Stimulated activated CD4-positive, alpha-beta T cell treated with anti-CD3 and anti-CD28 coated beads, Interleukin-1b, Interleukin-23, amount 100 ng/mL, for 1 hour (primary cell): ENCODE measurements at places on chromosomes 1 and 21.

- DNase-seq = no peak
These were observed 49.5 kb upstream of the ACOT11 start for GRCh38 chr1:54498383-54499096.

DNA sequence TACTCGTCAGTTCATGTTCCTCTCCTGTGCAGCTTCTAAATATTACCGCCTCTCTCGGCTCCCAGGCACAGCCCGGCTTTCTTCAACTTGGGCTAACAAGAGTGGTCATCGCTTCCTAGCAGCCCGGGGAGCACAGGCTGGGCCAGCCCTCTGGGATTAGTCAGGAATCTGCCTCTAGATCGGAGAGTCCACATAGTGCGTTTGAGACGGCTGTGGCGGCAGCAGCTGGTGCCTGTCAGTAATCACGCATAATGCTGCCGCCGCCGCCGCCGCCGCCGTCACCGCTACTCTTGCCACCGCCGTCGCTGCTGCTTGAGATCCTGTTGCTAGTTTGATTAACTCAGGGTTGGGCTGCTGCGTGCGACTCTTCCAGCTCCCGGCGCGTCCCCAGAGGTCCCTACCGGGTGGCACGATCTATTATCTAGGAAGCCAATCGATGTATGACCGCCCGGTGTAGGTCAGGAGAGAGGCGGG is at the start of gene RXRG:
Gene RXRG, minus strand, starts transcription at position 230 of the 474 bp plus-strand sequence. CDS start 233 bp downstream, outside the sequence.
- no peak for DNase-seq

DNA sequence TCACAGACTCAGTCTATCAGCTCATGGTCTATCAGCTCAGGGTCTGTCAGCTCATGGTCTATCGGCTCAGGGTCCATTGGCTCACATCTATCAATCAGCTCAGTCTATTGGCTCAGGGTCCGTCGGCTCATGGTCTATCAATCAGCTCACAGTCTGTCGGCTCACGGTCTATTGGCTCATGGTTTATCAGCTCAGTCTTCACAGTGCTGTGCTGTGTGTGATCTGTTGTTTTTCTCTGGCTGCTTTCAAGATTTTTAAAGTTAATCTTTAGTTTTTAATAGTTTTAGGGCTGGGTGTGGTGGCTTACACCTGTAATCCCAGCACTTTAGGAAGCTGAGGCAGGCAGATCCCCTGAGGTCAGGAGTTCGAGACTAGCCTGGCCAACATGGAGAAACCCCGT is 14.4 kb downstream of the C1orf159 start:
- no peak for DNase-seq

DNA sequence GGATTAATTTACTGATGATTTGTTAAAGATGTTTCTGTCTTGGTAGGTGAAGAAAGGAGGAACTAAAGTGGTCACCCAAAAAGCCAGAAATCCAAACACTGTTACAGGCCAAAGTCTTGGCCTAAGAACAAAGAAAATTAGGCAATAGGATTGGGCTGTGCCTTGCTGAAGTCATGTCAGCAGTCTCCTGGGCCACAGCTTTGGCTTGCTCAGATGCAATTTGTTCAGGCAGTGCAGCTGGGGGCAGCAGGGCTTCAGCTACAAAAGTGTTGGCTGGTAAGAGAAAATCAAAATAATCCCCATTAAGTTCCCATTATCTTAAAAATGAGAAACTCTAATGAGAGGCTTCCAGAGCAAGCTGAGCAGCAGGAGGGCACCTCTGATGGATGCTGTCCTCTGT is 14.0 kb upstream of the RAP1A start:
- no peak for DNase-seq

- DNase-seq = no peak
These were observed 22.8 kb downstream of the RNU5D-1 start for GRCh38 chr1:44707959-44708831.

- DNase-seq = no peak
These were observed 9.6 kb downstream of the SMYD2 start for GRCh38 chr1:214290424-214291037.

DNA sequence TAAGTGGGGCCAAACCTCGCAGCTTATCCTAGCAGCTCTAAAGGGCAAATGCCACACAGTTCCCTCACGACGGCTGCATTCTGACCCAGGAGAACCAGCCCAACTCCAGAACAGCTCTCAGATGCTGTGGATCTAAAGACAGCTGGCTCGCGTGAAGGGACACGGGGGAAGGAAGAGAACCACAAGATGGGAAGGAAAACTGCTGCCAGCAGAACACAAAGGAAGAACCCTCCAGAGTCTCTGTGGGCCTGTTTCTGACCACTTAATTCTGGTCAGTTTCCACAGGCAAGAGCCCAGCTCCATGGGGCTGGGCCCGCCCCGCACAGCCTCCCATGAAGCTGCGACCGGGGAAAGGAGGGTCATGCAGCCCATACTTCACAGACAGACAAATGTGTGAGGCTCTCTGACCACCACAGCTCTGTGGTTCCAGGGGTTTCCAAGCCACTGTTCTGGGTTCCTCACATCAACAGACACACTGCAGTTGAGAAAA is 61.1 kb downstream of the SLC45A1 start:
- no peak for DNase-seq

GRCh38 chr21:41741253-41742072 is 25.4 kb downstream of the RIPK4 start:
- DNase-seq = no peak
